ENCODE measurements at places on chromosomes 3 and 15. TPM values are rescaled to one million over a fixed set of nuclear protein-coding genes. Genes with fewer than 3 reads are reported as not detected.

Gene SCN11A
- under 0.01 TPM for total RNA-seq

Gene SIDT1
- 0.20 TPM for total RNA-seq

Gene UQCC5
- total RNA-seq: 6.5 TPM

Gene SNX33
- total RNA-seq: 55.1 TPM

Gene XIRP1
- total RNA-seq: 0.07 TPM

Gene SCN5A
- 0.72 TPM for total RNA-seq

Gene SLC24A5
- total RNA-seq: not detected

Gene POC1A
- 7.4 TPM for total RNA-seq

Gene ROBO1
- total RNA-seq: 94.4 TPM

Gene PCSK6
- total RNA-seq: 1.1 TPM

Gene RASGRF1
- total RNA-seq: not detected

Measured in smooth muscle cell of the pulmonary artery (primary cell).